ENCODE measurements at places on chromosomes 11 and 22.
A peak's percentile ranks its signal among the peaks of the same experiment; 100 is the strongest.

GRCh38 chr11:107413352-107413751, 44.3 kb downstream of the CWF19L2 start:
- no peak for DNase-seq

DNA sequence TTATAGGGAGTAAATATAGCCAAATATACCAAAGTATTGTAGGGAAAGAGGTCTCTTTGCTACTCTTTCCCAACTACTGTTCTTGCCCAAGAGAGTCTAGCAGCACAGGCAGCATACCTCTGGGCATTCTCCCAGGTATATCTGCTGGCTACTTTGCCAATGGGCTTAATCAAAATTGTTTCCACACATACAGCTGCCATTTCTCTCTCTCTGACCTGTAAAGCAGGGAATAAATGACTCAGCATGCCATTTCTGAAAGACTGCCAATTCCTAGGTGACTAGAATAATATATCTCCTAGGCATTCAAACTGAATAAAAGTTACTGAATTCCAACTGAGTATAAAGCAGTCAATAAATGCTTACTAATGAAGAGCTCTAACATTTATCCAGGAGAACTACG, 44.6 kb downstream of the RDX start:
- no peak for DNase-seq

- DNase-seq, result no peak
Observed at GRCh38 chr11:112478806-112479205, 218.1 kb upstream of the PLET1 start.

- no peak for DNase-seq
Observed at GRCh38 chr11:99687320-99687719, 666.6 kb downstream of the CNTN5 start.

DNA sequence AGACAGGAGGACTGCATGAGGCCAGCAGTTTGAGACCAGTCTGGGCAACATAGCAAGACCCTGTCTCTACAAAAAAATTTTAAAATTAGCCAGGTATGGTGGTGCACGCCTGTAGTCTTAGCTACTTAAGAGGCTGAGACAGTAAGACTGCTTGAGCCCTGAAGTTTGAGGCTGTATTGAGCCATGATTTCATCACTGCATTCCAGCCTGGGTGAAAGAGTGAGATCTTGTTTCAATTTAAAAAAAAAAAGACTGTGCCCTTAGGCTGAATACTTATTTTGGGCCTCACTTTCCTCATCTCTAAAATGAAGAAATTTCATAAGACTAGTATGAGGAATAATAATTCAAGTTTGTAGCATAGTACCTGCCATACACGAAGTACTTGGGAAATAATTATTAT, 6.9 kb downstream of the AQP11 start:
- no peak for DNase-seq

DNA sequence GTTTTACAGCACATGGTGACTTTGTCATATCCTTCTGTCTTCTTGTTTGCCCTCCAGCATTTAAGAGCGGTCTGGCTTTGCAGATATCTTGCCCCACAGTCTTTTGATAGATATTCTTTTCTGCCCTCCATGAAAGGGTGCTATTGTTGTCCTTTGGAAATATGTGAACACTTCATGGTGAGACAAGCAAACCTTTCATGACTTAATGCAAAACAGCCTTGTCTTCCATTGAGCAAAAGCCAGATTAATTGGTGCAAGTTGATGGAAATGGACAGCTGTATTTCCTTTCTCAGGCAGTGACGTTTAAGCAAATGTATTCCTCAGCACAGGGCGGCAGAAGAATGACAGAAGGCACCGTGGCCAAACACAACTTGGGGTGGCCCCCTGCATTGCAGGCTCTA, 4.4 kb downstream of the DCPS start:
- no peak for DNase-seq

DNA sequence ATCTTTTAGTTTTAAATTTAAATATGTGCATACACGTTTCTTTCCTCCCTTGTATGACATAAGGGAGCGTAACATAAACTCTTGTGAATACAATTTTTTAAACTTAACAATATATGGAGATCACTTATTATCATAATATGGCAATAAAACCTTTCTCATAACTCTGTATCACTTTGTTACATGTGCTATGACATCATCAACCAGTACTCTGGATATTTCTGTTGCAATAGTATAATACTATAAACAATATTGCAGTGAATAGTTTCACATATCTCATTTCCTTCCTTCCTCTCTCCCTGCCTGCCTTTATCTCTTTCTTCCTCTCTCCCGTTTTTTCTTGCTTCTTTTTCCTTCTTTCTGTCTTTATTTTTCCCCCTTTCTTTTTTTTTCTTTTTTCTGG, 1278.0 kb upstream of the CNTN5 start:
- no peak for DNase-seq

DNA sequence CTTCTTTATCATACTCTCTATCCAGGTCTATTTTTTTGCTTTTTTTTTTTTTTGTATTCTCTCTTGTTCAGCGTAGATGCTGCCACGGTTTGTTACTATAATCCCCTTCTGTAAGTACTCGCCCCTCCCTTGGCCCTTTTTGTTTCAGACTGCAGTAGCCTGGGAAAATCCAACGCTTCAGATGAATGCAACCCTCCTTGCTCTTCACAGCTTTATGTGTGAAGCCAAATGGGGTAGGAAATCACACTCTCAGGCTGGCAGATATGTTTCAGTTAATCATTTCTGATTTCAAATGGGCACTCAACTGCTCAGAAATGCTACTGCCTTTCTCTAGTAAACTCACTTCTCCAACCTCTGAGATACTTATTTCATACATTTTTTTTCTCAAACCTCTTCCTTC, 149.1 kb downstream of the LARGE1 start:
- no peak for DNase-seq

- DNase-seq, result peak; percentile 40
Observed at GRCh38 chr11:7442588-7443215, 42.6 kb upstream of the OLFML1 start.

- no peak for DNase-seq
Observed at GRCh38 chr11:77449060-77449521, 24.8 kb downstream of the PAK1 start.

GRCh38 chr11:70944141-70944540, 308.2 kb downstream of the SHANK2 start:
- DNase-seq, result no peak

DNA sequence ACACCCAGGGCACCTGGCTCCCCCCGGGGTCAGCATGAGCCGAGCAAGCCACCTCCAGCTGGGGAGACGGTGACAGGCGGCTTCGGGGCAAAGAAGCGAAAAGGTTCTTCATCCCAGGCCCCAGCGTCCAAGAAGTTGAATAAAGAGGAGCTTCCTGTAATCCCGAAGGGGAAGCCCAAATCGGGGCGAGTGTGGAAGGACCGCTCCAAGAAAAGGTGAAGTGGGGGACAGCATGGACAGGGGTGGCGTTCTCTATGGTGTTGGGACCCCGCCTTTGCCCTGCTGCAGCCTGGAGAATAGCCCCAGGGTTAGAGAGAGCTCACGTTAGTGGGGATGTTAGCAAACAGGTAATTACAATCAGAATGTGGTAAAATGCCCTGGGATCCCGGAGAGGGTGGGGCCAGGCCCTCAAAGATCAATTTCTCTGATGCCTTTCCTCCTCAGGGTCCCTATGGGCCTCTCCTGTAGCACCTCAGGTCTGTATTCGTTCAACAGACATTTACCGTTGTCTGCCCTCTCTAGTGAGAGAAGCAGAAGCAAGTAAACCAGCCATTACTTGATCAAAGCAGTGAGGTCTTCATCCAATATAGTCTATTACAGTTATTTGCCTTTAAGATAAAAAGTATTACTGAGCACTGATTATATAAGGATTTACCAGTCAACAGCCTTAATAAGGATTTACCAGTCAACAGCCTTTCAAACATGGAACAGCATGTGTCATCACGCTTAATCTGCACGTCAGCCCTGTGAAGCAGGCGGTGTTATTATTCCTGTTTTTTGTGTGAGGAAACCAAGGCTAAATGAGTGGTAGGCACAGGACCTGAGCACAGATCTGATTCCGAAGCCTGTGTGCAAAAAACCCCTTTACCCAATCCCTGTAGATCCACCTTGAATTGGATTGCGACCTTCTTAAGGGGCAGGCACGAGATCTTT, 1.0 kb downstream of the CCDC86 start:
- DNase-seq, result no peak

GRCh38 chr11:27281740-27282590, 81.0 kb downstream of the CCDC34 start:
- DNase-seq, result no peak

DNA sequence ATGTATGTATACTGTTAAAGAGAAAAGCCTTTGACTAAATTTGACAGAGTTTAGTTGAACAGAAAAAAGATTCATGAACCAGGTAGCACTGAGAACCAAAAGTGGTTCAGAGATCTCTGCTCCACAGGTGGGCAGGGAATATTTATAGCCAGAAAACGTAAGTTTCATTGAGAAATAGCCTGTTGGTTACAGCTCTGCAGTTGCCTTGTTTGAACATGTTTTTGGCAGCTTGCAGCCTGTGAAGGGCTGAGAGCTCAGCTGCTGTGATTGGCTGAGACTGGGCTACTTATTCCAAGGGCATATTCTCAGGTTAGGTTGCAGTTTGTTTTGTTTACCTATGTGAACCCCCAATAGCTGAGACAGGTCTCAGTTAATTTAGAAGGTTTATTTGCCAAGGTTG, 13.5 kb upstream of the ZNF74 start:
- DNase-seq, result no peak

DNA sequence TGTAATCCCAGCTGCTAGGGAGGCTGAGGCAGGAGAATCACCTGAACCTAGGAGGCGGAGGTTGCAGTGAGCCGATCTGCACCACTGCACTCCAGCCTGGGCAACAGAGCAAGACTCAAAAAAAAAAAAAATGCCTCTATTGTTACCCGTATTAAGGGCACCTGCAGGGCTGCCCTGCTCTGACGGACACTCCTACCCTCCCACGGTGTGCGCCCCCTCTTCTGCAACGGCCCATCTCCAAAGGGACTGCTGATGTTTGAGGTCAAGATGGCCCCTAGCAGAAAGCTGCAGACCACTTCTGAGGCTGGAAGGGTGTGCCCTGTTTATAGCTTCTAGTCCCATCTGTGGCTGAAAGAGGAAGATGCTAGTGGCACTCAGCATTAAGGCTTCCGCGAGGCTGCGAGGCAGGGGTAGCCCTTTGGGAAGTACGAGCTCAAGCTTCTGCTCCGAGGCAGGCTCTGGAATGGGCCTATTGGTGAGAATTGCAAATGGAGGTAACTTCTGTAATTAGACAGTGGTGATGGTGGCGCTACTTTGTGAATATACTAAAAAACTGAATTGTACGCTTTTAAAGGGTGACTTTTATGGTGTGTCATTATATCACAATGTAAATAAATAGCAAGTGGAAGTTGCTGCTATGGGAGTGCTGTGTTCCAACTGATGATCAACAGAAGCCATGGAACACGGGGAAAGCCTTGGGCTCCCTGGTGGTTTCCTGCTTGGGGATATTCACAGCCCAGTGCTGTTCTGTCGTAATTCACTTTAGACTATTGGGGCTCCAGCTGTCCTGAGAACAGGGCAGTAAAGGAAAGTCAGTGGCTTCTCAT, 24.3 kb downstream of the ARFGAP2 start:
- DNase-seq, result no peak

GRCh38 chr11:20668844-20669819, at the start of gene NELL1:
NELL1 (plus strand) TSS chr11:20669586.
- DNase-seq, result no peak

GRCh38 chr22:37343348-37343747, 61.0 kb downstream of the CYTH4 start:
- no peak for DNase-seq

GRCh38 chr11:85062659-85063058, 564.5 kb downstream of the DLG2 start:
- no peak for DNase-seq

GRCh38 chr11:77212314-77213007, 84.4 kb downstream of the MYO7A start:
- DNase-seq, result no peak

DNA sequence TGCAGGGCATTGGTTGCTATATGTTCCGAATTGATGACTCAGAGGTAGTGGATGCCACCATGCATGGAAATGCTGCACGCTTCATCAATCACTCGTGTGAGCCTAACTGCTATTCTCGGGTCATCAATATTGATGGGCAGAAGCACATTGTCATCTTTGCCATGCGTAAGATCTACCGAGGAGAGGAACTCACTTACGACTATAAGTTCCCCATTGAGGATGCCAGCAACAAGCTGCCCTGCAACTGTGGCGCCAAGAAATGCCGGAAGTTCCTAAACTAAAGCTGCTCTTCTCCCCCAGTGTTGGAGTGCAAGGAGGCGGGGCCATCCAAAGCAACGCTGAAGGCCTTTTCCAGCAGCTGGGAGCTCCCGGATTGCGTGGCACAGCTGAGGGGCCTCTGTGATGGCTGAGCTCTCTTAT, 5.4 kb upstream of the TTC36 start:
- DNase-seq, result no peak

DNA sequence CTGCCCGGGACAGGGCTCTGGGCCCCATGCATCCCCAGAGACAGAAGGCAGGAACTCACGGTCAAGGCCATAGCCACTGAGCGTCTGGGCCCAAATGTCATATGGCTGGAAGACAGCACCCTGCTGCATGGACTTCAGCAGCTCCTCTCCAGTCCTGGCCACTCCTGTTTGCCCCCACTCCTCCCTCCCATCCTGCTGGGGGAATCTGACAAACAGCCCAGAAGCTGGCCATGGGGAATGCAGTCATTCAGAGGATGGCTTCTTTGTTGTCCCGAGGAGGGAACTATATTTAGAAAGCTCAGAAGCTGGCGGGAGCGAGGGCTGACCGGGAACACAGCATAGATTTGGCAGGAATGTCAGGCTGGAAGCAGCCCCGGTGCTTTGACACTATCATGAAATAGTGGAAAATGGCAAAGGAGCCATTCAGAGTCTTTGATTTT, 35.0 kb downstream of the DKK3 start:
- no peak for DNase-seq

GRCh38 chr11:68775951-68776388, 24.6 kb upstream of the TESMIN start:
- no peak for DNase-seq

GRCh38 chr22:26496456-26496855, 12.8 kb downstream of the SRRD start:
- no peak for DNase-seq

- DNase-seq, result peak; percentile 11
Observed at GRCh38 chr22:29625090-29625825, 21.8 kb downstream of the NF2 start.

DNA sequence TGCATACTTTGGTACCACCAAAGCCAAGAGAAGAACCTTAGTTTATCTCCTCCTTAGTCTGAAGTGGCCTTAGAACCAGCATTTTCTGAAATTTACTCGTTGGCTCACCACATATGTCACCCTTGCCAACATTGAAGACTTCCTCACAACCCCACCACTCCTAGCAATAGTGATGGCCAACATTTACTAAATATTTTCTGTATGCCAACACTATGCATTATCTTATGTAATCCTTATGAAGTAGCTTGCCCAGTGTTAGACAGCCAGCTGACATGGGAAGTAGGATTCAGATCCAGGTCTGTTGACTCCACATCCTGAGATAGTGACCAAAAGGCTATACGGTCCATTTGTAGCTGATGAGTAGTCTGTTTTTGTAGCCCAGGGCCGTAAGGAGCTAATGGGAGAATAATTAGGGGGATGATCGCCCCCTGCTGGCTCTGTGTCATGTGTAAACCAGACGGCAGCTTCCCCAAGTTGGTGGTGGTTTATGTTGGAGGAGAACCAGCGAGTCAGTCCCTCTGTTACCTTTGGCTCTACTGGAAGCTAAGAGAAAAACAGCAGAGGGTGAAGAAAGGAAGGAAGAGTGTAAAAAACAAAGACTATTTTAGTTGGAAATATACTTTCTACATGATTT, 120.5 kb upstream of the RASSF10 start:
- DNase-seq, result peak; percentile 27

GRCh38 chr22:50438305-50439275, 36.2 kb downstream of the SBF1 start:
- DNase-seq, result no peak

Data from T-helper 17 cell (primary cell).